ENCODE measurements at places on chromosomes 3 and 15.
A peak's percentile ranks its signal among the peaks of the same experiment; 100 is the strongest.

GRCh38 chr3:19527746-19528145, 379.4 kb downstream of the KCNH8 start:
- no peak for DNase-seq
- H3K4me3 ChIP-seq, result no peak overlapping the region
- H3K36me3 ChIP-seq, result no peaks in the 10 kb centered on the region
- H3K27ac ChIP-seq, result no peak overlapping the region
- H3K4me1 ChIP-seq, result no peaks in the 10 kb centered on the region
- peaks cover 4% of the 10 kb centered on the region for H3K27me3 ChIP-seq

DNA sequence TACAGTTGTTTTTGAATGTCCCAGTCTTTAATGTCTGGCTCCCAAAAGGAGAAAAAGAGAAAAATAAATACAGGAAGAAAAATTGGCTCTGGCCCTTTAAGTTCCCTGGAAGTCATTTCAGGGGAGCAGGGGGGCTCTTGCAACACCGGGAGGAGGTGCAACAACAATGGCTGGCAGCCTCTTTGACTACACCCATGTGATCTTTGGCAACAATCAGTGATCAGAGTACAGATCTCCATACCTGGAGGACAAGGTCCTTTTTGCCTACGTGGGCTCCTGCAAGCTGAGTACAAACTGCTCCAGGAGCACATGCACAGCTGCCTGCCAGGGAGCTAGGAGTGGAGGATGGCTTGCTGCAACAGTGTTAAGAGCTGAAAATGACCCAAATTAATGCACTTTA, 63.9 kb downstream of the GLCE start:
- H3K4me1 ChIP-seq, result no peaks in the 10 kb centered on the region
- H3K27ac ChIP-seq, result no peak overlapping the region
- DNase-seq, result no peak
- no peaks in the 10 kb centered on the region for H3K27me3 ChIP-seq
- H3K4me3 ChIP-seq, result no peak overlapping the region

DNA sequence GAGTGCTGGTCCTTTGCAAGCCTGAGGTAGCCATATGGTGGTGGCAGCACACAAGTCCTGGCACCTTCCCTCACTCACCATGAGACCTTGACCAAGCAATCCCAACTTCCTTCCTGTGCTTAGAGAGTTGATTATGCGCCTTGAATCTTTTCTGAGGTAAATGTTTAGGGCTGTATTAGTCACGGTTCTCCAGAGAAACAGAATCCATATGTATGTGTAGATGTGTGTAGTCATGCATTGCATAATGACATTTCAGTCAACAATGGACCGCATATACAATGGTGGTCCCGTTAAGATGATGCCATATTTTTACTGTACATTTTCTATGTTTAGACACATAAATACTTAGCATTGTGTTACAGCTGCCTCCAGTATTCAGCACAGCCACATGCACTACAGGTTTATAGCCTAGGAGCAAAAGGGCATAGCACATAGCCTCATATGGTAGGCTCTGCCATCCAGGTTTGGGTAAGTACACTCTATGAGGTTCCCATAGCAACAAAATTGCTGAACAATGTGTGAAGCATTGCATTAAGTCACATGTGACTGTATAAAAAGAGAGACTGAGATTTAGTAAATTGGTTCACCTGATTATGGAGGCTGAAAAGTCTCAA, 20.2 kb upstream of the NUP210 start:
- H3K4me1 ChIP-seq, result no peaks in the 10 kb centered on the region
- peaks cover 11% of the 10 kb centered on the region for H3K27me3 ChIP-seq
- no peak overlapping the region for H3K27ac ChIP-seq
- no peak overlapping the region for H3K4me3 ChIP-seq
- H3K36me3 ChIP-seq, result peaks cover 2% of the 10 kb centered on the region

DNA sequence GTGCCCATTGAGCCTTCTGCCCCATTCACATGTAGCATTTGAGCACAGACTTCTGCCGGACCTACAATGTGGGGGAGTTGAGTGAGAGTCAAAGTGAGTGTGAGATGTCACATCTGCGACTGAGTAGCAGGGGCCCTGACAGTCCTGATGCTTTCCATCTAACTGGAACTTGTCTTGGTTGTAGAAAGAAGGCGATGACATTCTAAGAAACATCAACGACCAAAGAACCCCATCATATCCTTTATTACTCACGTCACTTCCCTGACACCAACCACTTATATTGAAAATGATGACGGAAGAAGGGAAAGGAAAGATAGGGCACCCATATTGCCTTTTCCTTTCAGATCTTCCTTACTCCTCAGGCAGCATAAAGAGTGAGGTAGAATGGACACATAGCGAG, 30.5 kb downstream of the SMAD3 start:
- no peak overlapping the region for H3K4me3 ChIP-seq
- peaks cover 50% of the 10 kb centered on the region for H3K4me1 ChIP-seq
- H3K27me3 ChIP-seq, result no peaks in the 10 kb centered on the region
- no peak overlapping the region for H3K27ac ChIP-seq

DNA sequence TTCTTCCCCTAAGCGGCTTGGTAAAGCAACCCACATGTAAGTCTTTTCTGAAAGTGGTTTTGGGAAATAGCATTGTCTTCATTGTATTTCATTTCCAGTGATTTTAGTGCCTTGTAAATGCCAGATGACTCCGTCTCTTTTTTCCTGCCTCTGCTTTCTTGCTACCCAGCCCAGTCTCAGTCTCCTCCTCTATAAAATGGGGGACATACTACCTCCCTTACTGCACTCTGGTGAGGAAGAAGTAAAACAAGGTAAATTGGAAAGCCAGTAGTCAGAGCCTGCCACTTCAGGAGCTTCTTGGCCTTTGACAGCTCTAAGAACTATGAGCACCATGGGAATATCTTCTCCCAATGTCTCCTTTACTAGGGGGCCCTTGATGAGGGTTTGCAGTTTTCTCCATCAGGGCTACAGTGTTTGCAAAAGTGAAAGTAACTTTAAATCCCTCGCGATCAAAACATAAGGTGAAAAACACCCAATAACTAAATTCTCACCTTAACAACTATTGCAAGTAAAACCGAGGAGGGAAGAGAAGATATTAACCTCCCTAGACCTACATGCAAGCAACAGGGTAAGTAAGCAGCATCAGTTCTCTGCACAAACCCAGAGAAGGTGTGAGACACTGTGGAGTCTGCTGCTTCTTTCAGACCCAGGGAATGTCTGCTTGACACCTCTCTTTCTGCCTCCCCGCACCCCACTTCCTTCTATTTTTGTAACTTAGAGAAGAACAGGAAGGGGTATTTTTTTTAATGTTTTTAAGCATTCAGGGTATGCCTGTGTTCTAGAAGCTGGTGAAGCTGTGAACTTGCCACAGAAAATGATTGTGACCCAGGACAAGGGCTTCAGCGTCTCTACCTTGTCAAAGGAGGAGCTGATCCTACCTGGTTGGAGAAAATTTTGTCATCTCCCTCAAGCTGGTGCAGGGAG, 159.1 kb upstream of the EOMES start:
- H3K27ac ChIP-seq, result no peak overlapping the region
- H3K4me3 ChIP-seq, result no peak overlapping the region
- no peak for DNase-seq
- H3K27me3 ChIP-seq, result peaks cover 49% of the 10 kb centered on the region
- no peaks in the 10 kb centered on the region for H3K4me1 ChIP-seq

DNA sequence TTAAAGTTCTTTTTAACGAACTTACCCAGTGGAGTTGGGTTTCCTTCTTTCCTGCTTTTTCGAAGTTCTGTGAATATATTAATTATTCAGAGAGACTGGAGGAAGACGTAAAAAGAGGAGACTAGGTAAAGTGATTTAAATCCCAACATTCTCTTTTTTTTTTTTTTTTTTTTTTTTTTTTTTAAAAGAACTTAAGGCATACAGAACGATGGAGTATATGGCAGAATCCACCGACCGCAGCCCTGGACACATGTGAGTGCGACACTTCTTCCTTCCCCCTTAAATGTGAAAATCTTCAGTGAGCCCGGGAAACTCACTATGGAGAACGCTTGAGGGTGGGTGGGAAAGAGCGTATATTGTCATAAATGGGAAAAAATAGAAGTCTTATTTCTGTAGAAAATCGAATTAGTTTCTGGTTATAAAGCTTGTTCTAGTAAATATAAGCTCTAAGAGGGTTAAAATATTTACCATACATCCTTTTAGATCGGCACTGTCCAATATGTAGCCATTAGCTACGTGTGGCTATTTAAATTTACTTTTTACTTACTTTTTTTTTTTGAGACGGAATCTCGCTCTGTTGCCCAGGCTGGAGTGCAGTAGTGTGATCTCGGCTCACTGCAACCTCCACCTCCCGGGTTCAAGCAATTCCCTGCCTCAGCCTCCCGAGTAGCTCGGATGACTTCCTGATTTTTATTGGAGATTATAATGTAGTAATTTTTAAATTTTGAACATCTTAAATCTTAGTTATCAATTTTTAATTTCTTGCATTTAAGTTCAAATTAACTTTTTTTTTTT, 892 bp downstream of the NMD3 start:
- peaks cover 26% of the 10 kb centered on the region for H3K4me1 ChIP-seq
- peak overlapping the region; percentile 85 for H3K27ac ChIP-seq
- peak overlapping the region; percentile 84 for H3K4me3 ChIP-seq
- H3K36me3 ChIP-seq, result peaks cover 10% of the 10 kb centered on the region

DNA sequence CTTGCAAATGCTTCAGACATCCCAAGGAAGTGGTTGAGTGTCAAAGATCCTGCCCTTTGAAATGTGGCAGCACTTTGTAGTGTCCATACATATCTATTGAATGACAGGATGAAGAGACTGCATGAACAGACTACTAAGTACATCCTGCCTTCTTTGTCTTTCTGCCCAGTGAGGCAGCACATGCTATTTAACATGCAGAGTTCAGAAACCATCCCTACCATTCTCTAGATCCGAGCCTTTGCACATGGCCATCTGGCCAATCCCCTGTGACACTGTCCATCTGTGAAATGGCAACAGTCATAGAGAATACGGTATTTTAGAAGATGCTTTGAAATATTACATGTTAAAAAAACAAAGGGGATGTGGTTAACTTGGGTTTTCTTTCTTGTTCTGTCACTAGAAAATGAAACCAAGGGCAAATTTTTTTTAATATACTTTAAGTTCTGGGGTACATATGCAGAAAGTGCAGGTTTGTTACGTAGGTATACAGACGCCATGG, 519.6 kb downstream of the NTRK3 start:
- H3K27me3 ChIP-seq, result peaks cover 20% of the 10 kb centered on the region
- H3K4me1 ChIP-seq, result peaks cover 22% of the 10 kb centered on the region
- no peak overlapping the region for H3K4me3 ChIP-seq
- H3K27ac ChIP-seq, result no peak overlapping the region

GRCh38 chr15:48440084-48440483, 108.9 kb downstream of the DUT start:
- peaks cover 11% of the 10 kb centered on the region for H3K36me3 ChIP-seq
- no peaks in the 10 kb centered on the region for H3K27me3 ChIP-seq
- no peak for DNase-seq
- peaks cover 9% of the 10 kb centered on the region for H3K4me1 ChIP-seq

DNA sequence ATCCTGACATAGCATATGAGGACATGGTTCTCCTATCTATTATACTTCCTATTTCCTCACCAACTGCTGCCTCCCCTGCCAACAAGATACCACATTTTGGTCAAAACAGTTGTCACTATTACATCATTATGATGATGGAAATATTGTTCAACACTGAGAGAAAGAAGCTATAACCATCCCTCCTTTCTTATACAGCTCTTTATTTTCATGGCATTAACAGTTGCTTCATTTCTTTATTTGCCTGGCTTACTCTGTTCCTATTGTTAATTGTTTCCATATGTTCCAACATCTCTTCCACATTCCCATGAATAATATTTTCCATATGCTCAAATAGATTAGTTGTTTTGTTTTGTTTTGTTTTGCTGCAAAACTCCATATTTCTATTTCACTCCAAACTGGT, 40.8 kb upstream of the FILIP1L start:
- no peak for DNase-seq
- H3K4me1 ChIP-seq, result peaks cover 33% of the 10 kb centered on the region
- no peaks in the 10 kb centered on the region for H3K27me3 ChIP-seq
- H3K27ac ChIP-seq, result no peak overlapping the region

DNA sequence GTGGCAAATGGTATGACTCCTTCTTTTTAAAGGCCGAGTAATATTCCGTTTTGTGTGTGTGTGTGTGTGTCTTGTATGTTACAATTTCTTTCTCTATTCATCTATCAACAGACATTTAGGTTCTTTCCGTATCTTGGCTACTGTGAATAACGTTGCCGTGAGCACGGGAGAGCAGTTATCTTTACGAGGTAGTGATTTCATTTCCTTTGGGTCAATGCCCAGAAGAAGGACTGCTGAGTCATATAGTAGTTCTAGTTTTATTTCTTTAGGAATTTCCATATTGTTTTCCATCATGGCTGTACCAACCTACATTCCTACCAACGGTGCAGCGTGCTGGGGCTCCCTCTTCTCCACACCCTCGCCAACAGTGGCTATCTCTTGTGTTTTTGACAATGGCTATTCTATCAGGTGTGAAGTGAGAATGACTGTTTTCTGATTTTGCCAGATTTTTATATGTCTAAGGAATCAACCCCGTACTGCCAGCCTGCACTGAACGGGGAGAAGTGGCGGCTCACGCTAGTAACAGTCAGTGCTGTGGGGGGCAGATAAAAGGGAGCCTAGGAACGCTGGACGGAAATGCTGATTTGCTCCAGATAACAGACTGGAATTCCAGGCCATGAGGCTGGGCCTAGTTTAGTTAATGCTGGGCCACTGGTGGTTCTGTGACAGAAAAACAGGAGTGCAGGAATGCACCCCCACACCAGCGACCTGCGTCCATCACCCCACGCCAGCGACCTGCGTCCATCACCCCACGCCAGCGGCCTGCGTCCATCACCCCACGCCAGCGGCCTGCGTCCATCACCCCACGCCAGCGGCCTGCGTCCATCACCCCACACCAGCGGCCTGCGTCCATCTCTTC, 168.1 kb downstream of the XXYLT1 start:
- H3K27ac ChIP-seq, result peak overlapping the region; percentile 45
- H3K27me3 ChIP-seq, result no peaks in the 10 kb centered on the region
- no peak for DNase-seq
- H3K36me3 ChIP-seq, result no peaks in the 10 kb centered on the region
- H3K4me1 ChIP-seq, result peaks cover 22% of the 10 kb centered on the region
- H3K4me3 ChIP-seq, result no peak overlapping the region

DNA sequence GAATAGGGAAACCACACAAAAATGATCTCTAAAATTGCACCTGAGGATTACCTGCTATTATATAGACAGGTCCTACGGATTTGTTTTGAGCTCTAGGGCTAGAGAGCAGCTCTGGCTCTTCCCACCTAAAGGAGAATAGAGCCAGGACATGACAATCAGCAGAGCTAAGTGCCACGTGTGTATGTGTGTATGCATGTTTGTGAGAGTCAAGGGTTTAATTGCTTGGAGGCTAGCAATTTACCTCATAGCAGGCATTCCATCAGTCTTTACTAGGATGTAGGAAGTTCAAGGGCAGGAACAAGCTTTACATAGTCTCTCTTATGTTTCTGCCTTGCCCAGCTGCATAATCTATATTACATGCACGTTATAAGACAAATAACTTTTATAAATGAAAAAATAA, 498.2 kb downstream of the NSUN3 start:
- no peaks in the 10 kb centered on the region for H3K4me1 ChIP-seq
- no peaks in the 10 kb centered on the region for H3K27me3 ChIP-seq
- DNase-seq, result no peak
- H3K4me3 ChIP-seq, result no peak overlapping the region
- no peaks in the 10 kb centered on the region for H3K36me3 ChIP-seq
- no peak overlapping the region for H3K27ac ChIP-seq

- H3K4me3 ChIP-seq, result no peak overlapping the region
- H3K27ac ChIP-seq, result no peak overlapping the region
- H3K27me3 ChIP-seq, result peaks cover 52% of the 10 kb centered on the region
- DNase-seq, result no peak
- no peaks in the 10 kb centered on the region for H3K4me1 ChIP-seq
Measured at GRCh38 chr3:126665959-126666657, 11.2 kb upstream of the TXNRD3 start.

- peaks cover 11% of the 10 kb centered on the region for H3K4me1 ChIP-seq
Measured at GRCh38 chr3:131020122-131020693, 6.4 kb downstream of the ASTE1 start.

Measured in mesothelial cell of epicardium (in vitro differentiated cells).